ENCODE measurements at places on chromosomes 11 and 22. TPM values are rescaled to one million over a fixed set of nuclear protein-coding genes. Genes with fewer than 3 reads are reported as not detected.

The LDHAL6A gene
- total RNA-seq: not detected

The ZNF215 gene
- total RNA-seq: 2.2 TPM

The CALCA gene
- total RNA-seq: not detected

The RNF214 gene
- 18.3 TPM for total RNA-seq

The RNF26 gene
- 30.2 TPM for total RNA-seq

The NLRP14 gene
- total RNA-seq: 0.11 TPM

The SLC3A2 gene
- total RNA-seq: 315 TPM

The CLNS1A gene
- total RNA-seq: 186 TPM

The FLRT1 gene
- total RNA-seq: not detected

The GRM5 gene
- not detected for total RNA-seq

The POU2AF2 gene
- not detected for total RNA-seq

The C11orf87 gene
- not detected for total RNA-seq

The OR6A2 gene
- 0.38 TPM for total RNA-seq

The RIMBP3B gene
- total RNA-seq: 0.29 TPM

The C22orf39 gene
- 29.8 TPM for total RNA-seq

The TRIM48 gene
- total RNA-seq: not detected

The TRIM6 gene
- 0.32 TPM for total RNA-seq

The MS4A12 gene
- total RNA-seq: not detected

The FXYD6 gene
- not detected for total RNA-seq

The GAB4 gene
- not detected for total RNA-seq

The PLAAT2 gene
- total RNA-seq: not detected

The MEI1 gene
- 28.4 TPM for total RNA-seq

The SYT12 gene
- total RNA-seq: not detected

The C11orf42 gene
- not detected for total RNA-seq

The SLC37A2 gene
- 0.74 TPM for total RNA-seq

The ANKK1 gene
- total RNA-seq: not detected

The TBX10 gene
- total RNA-seq: not detected

The RTN4RL2 gene
- total RNA-seq: 0.27 TPM

The PKDREJ gene
- not detected for total RNA-seq

The IFITM10 gene
- total RNA-seq: 0.31 TPM

The SYT13 gene
- not detected for total RNA-seq

The TTLL12 gene
- 83.5 TPM for total RNA-seq

The SHANK2 gene
- total RNA-seq: not detected

The NPAS4 gene
- not detected for total RNA-seq

The BTBD10 gene
- 20.5 TPM for total RNA-seq

The KRTAP5-10 gene
- total RNA-seq: not detected

The FOLR2 gene
- total RNA-seq: not detected

The LRRC56 gene
- total RNA-seq: 0.67 TPM

The TRIM29 gene
- not detected for total RNA-seq

The THOC5 gene
- 48.7 TPM for total RNA-seq

The PDGFD gene
- 0.20 TPM for total RNA-seq

The WBP2NL gene
- 0.43 TPM for total RNA-seq

The C11orf97 gene
- total RNA-seq: not detected

The RAPSN gene
- 0.81 TPM for total RNA-seq

The DENND6B gene
- total RNA-seq: 4.6 TPM

The CARD16 gene
- total RNA-seq: 15.2 TPM

The ARHGAP8 gene
- 2.1 TPM for total RNA-seq

The CLDN5 gene
- total RNA-seq: not detected

The IGF2 gene
- total RNA-seq: 8.2 TPM

The OR6T1 gene
- not detected for total RNA-seq

Measured in activated CD8-positive, alpha-beta T cell treated with anti-CD3 and anti-CD28 coated beads for 36 hours (primary cell).